Stimulated activated CD4-positive, alpha-beta T cell treated with anti-CD3 and anti-CD28 coated beads, Interleukin-1b, Interleukin-23, amount 100 ng/mL, for 1 hour (primary cell): ENCODE measurements at places on chromosomes 3 and 15.

- no peak for DNase-seq
Measured at GRCh38 chr3:55897573-55898224, 410.6 kb upstream of the WNT5A start.

DNA sequence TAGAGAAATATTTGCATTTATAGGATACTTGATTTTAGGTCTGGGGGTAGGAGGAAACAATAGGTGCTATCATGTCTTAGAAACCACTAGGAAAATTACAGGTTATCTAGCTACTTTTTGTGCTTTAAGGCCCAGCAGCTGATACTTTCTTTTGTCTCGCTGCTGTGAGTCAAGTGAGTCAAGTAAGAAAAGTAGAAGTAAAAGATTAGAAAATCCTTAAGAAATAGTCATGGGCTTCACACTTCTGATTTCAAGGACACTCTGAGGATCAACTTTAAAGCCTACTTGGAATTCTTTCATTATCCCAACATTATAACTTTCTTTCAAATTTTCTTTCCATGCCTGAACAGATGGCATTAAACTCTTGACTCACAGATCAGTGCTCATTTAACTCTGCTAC lies 95.2 kb upstream of the RBMS3 start:
- no peak for DNase-seq

GRCh38 chr3:62559831-62560445 lies 186.6 kb upstream of the FEZF2 start:
- DNase-seq: no peak

- no peak for DNase-seq
Measured at GRCh38 chr15:74209997-74210671, 7.5 kb upstream of the STRA6 start.

DNA sequence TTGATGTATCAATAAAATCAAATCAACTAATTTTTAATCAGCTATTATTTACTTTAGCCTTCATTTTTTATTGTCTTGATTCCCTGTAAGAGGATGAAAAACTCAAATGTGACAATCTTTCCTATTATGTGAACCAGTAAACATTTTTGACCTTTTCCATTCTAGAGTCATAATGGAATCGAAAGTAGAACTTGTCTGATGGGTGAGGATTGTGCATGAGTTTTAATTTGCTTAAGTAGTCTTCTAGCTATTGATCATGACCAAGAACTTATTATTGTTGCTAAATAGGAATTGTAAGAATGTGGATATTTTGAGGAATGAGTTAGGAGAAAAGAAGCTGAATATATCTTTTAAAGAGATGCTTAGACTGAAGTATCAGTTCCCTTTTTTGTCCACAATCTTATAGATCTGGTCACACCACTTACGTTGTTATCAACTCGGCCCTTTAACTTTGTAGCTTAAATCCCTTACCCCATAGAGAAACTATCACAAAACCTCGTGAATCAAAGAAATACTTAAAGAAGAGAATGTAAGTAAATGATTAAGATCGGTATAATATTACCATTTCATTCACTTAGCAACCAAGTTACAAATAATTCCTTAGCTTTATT lies 147.3 kb downstream of the TP63 start:
- DNase-seq: no peak

DNA sequence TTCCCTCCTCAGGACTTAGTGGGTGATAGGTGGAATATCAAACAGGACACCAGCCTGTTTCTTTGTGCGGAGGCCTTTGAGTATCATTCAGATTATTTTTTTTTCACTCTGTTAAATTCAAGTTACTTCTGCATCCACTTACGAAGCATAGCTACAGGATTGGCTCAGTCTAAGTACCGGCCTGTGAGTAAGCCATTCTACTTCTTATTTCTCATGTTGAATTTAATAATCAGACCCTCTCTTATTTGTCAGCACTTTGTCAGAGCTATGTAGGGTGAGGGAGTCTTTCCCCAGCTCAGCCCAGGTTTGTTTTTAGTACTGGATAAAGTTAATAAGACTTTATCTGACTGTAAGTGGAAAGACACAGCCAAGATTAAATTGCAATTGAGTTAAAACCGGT lies 54.7 kb downstream of the ITPR1 start:
- DNase-seq: no peak

DNA sequence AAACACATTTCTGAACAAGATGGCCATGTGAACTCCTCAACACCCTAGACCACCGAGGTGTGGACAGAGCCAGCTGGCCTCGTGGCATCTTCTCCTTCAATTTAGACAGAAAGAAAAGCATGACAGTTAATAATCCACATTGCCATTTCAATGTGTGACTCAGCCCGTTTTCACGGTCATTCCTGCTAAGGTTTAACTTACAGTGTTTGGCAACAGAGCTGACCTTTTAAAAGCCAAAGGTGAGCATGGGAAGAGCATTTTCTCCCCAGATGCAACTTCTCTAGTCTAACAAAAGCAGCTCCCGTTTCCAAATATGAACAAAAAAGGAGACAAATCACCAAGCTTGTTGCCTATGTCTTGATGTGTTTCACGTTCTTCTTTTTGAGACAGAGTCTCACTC lies 417.6 kb upstream of the WNT5A start:
- DNase-seq: no peak

- peak; percentile 21 for DNase-seq
Measured at GRCh38 chr15:56244811-56245576, 1.3 kb upstream of the RFX7 start.

- no peak for DNase-seq
Measured at GRCh38 chr3:14154895-14155440, 23.4 kb downstream of the XPC start.
